Left lung (tissue), 14 donors: ENCODE measurements at places on chromosomes 11 and 22.

DNA sequence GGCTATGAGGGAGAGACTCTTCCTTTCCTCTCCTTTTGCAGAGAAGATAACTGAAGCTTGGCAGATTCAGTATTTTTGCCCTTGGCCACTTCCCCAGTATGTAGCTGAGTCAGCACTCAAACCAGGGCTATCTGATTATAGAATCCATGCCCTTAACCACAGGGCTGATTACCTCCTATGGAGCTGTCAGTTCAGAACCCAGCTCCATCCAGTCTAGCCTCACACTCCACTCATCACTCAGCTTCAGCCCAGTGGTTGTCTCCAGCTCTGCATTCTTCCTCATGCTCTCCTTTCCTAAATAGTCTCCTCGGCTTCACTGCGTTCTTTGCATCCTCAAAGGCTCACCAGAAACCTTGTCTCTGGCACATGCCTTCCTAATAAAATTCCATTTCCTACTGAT is 151.6 kb upstream of the BLID start:
- H3K4me3 ChIP-seq: no peak overlapping the region
- H3K4me1 ChIP-seq: no peaks in the 10 kb centered on the region
- H3K27me3 ChIP-seq: no peaks in the 10 kb centered on the region
- DNase-seq: no peak

DNA sequence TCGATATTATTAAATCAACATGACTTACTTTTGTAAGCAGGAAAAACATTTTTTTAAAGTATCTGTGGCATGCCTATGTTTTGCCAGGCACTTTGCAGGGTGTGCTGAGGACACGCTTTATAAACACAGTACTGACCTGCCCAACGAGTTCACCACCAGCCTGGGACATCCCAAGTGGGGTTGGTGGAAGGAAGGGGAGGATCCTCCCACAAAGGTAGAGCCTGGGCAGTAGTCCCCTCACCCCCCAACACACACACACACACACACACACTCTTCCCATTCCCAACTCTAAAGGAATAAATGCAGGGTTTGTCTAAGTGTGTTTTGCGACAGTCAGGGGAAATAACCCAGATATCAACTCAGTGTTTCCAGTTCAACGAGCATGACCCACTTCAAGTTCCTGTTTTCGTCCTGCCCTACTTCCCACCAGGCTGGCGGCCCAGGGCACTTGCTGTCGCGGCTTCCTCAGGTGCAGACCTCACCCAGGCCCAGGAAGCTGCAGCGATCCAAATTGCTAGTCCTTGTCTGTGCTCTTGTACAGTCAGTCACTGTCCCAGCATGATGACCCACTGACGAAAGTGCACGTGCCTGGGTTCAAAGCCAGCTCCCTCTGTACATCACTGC is 3.1 kb downstream of the CERK start:
- peak overlapping the region; percentile 16 for H3K27ac ChIP-seq
- peak overlapping the region; percentile 92 for H3K4me3 ChIP-seq
- H3K4me1 ChIP-seq: peaks cover 41% of the 10 kb centered on the region
- peaks cover 8% of the 10 kb centered on the region for H3K36me3 ChIP-seq
- no peaks in the 10 kb centered on the region for H3K27me3 ChIP-seq

- H3K4me1 ChIP-seq: no peaks in the 10 kb centered on the region
- no peaks in the 10 kb centered on the region for H3K27me3 ChIP-seq
- no peak overlapping the region for H3K4me3 ChIP-seq
- H3K27ac ChIP-seq: no peak overlapping the region
- H3K36me3 ChIP-seq: no peaks in the 10 kb centered on the region
Measured at GRCh38 chr11:129453293-129453721, 77.7 kb downstream of the BARX2 start.

GRCh38 chr22:22593964-22594656 is 35.0 kb upstream of the PRAME start:
- no peaks in the 10 kb centered on the region for H3K4me1 ChIP-seq
- no peaks in the 10 kb centered on the region for H3K27me3 ChIP-seq
- no peaks in the 10 kb centered on the region for H3K36me3 ChIP-seq
- DNase-seq: no peak

- no peak overlapping the region for H3K4me3 ChIP-seq
- H3K27me3 ChIP-seq: no peaks in the 10 kb centered on the region
- H3K36me3 ChIP-seq: no peaks in the 10 kb centered on the region
- no peak overlapping the region for H3K27ac ChIP-seq
Measured at GRCh38 chr11:99513368-99513767, 492.6 kb downstream of the CNTN5 start.

DNA sequence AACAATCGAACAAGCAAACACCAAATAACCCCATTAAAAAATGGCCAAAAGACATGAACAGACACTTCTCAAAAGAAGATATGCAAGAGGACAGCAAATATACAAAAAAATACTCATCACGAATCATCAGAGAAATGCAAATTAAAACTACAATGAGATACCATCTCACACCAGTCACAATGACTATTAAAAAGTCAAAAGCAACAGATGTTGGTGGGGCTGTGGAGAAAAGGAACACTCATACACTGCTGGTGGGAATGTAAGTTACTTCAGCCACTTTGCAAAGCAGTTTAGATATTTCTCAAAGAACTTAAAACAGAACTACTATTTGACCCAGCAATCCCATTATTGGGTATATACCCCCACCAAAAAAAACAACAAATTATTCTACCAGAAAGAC is 51.3 kb upstream of the FLI1 start:
- no peak overlapping the region for H3K4me3 ChIP-seq
- no peak overlapping the region for H3K27ac ChIP-seq
- H3K4me1 ChIP-seq: no peaks in the 10 kb centered on the region

GRCh38 chr11:107591378-107592230 is 657 bp downstream of the ELMOD1 start:
- H3K27ac ChIP-seq: no peak overlapping the region
- peaks cover 10% of the 10 kb centered on the region for H3K4me1 ChIP-seq
- H3K4me3 ChIP-seq: peak overlapping the region; percentile 55
- no peak for DNase-seq
